Central memory CD8-positive, alpha-beta T cell (primary cell): ENCODE measurements at places on chromosomes 1 and 21.

DNA sequence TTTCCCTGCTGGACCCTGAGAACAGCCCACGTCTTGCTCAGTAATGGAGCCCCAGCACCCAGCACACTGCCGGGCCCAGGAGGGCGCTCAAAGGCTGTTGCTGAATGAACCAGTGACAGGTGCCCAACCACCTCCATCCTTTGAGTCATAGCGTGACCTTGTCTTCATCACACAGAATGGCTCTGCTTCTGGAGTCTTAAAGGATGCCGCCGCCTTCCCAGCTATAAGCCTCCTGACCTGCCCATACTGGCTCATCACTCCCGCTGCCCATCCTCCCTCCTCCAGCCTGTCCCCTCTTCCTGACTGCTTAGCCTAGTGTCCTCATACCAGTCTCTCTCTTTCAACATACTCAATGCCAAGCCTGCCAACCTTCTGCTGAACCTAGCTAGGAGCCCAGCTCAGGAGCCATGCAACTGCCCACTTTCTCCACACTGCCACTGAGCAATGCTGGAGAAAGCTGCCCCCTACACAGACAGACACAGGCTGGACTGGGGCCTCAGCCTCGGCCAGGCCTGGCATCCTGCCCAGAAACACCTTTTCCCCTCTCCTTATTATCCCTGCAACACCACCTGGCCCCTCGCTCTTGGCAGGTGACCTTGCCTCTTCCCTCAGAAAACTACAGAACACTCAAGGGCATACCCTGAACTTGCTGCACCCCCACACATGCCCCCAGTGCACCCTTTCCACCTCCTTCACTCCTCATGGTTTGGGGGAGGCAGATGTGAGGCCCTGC lies 14.1 kb downstream of the TTC39A start:
- no peak for DNase-seq

DNA sequence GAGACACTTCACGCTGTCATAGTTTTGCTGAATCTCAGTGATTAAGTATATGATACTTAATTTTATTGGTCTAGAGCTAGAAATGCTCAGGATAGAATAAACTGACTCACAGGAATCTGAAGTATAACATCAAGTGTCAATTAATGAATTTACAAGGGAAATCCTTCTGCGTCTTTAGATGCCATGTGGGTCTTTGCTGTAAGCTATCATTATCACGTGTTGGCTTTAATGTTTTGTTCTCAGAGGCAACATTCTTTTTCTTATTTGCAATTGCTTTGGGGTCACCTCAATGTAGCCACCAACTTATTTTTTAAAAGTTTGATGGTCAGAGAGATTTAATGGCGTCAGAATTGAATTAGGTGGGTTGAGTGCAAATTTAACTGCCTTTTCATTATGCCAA lies 680.1 kb upstream of the PTBP2 start:
- no peak for DNase-seq

DNA sequence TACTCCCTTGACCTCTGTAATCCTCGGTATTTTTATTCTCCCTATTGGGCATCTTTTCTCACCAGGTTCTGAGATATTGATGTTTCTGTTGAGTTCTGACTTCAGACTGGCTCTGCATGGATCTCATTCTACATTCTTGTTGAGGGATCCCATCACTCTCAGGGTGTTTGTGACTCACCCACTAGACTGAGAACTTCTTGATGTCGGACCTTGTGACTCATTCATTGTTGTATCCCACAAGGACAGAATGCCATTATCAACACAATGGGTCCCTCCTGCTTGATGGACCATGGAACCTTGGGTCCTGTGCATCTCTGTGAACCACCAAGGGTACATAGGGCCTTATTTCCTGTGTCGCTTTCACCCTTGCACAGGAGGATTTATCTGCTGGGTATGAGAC lies 174.1 kb downstream of the PBX1 start:
- no peak for DNase-seq

DNA sequence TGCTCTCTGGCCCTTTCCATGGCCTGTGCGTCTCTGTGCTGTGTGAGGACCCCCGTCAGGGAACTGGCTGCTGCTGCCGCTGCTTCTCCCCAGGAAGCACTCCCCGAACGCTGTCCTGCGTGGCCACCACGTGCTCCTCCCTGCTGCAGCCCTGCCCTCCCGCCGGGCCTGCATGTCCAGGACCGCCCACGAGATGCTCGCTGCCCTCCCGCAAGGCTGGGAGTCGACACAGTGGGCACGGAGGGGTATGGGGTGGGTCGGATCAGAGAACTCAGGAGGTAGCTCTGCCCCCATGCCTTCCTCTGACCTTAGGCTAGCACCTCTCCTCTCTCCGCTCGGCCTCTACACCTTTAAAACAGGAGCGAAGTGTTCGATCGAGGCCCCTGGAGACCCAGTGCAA lies 171.9 kb upstream of the AJAP1 start:
- DNase-seq = no peak

GRCh38 chr1:183339556-183340167 lies 78.5 kb downstream of the NMNAT2 start:
- no peak for DNase-seq

DNA sequence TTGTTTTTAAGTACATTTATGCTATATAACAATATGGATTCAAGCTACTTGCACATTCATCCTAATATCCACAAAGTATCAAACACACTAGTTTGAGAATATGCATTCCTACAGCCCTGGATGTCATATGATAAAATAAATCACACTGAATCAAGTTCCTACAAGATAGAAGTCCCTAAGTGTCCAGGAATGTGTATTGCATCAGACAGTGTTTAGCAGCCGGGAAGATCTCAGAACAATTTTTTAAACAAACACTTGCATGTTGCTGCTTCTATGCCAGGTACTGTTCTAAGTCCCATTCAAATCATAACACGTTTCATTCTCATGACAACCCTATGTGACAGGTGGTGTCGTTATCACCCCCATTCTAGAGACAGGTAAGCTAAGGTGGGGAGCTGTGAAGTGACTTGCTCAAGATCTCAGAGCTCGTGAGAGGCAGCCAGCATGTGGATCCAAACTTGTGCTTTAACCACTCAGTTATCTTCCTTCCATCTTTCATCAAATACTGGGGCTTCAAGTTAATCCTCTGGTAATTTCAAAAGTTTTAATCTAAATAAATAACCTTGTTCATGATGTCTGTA lies 68.3 kb upstream of the KIF26B start:
- no peak for DNase-seq

- DNase-seq = no peak
These were observed 607 bp downstream of the BTG3 start for GRCh38 chr21:17612023-17612564.

DNA sequence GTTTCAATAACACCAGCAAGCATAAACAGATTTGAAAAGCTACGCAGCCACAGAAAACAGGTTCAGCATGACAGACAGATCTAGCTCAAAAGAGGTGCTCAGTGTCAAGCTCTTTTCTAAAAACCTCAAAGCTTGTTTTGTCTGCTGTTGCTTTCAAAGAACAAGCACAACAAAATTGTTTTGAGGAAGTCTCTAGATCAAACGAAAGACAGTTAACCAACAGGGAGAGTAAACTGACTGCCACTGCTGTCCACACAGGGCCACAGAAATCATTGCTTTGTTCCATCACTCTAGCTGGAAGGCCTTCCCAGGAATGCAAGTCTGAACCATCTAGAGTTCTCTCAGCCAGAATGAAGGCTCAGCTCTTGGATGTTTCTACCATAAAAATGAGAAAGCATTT lies 12.8 kb downstream of the APP start:
- no peak for DNase-seq

GRCh38 chr1:74517599-74518051 lies 5.2 kb upstream of the LRRC53 start:
- DNase-seq = no peak

GRCh38 chr1:33374336-33375105 lies 53.6 kb upstream of the A3GALT2 start:
- no peak for DNase-seq

DNA sequence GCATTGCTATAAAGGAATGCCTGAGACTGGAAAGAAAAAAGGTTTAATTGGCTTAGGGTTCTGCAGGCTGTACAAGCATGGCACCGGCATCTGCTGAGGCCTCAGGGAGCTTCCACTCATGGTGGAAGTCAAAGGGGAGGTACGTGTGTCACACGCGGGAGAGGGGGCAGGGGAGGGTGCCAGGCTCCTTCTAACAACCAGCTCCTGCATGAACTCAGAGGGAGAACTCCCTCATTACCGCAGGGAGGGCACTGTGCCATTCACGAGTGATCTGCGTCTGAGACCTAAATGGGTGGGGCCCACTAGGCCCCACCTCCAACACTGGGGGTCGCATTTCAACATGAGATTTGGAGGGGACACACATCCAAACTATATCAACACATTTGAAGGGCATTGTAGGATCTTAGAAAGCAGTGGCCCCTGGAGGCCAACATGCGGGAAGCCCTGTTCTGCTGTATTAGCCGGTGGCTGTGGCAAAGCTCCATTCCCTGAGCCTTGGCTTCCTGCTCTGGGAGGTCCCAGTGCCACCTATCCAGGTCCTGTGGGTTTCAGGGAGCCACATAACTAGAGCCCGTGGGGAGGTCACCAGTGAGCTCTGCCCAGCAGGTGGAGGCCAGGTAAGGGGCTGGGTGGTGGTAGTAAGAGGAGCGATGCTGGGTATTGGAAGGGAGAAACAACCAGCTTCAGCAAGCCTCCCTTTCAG lies 10.0 kb downstream of the WNT3A start:
- no peak for DNase-seq

DNA sequence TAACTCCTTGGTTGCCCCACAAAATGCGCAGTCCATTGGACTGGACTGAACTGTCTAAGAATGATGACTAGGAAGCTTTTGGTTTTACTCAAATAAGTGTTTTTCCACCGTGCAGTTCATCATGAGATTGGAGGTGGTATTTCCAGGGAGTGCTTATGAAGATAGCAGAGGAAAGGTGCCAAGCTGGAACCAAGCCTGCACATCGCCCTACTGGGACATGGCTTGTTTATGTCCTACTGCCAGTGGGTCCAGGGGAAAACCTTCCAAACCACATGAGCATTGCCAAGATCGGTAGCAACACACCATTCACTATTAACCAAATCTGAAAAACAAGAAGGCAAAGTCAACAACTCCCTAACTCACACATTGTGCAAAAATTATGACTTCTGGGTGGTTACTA lies 54.7 kb upstream of the DSCAM start:
- DNase-seq = no peak

- no peak for DNase-seq
These were observed 39.5 kb downstream of the EPHB2 start for GRCh38 chr1:22749919-22750684.

- DNase-seq = no peak
These were observed 496.4 kb downstream of the SETD4 start for GRCh38 chr21:35563885-35564451.

GRCh38 chr1:216425577-216425976 lies 2.3 kb upstream of the USH2A start:
- DNase-seq = no peak

DNA sequence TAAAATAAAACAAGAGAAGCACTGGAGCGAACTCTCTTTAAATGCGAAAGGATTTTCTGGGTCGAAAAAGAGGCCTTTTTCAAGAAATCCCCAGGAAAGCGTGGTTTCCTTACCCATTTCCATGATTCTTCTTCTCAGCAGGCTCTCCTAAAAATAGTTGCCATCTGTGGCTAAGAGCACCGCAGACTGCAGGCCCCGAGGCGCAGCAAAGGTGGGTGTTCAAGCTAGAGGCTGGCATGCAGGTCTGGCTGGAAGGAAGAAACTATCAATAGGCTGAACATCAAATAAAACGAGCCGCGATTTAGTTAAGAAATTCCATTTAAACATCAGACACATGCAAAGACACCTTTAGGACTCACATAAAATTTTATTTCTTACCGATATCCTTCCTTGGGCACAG lies 135.1 kb downstream of the ADAMTS1 start:
- no peak for DNase-seq

- no peak for DNase-seq
These were observed 21.6 kb downstream of the MRPS6 start for GRCh38 chr21:34094949-34095348.

- no peak for DNase-seq
These were observed 5.7 kb downstream of the MARK1 start for GRCh38 chr1:220533504-220534109.

DNA sequence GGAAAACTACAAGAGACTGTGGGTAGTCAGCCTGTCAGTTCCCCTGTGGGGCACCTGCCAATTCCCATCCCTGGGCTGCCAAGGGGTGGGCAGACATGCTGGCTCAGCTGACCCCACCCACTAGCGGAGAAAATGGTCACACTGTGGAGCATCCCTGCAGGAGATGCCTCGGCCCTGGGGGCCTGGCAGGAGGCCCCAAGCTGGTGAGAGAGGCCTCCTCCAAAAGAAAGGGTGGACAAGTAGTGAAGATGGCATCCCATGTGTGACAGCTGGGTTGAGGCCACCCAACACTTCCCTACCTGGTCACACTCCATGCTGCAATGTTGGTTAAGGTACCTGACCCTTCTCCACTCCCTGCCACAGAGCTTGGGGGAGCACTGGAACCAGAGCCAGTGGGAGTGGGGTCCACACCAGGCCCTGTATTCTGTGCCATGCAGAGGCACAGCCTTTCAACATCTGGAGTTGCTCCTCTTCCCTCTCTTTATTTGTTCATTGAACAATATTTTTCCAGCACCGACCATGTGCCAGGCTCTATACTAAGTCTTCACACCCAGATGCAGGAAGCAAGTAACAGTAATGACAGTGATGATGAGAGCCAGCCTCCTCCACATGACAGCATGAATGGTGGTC lies 59.5 kb downstream of the KLHDC7A start:
- no peak for DNase-seq

DNA sequence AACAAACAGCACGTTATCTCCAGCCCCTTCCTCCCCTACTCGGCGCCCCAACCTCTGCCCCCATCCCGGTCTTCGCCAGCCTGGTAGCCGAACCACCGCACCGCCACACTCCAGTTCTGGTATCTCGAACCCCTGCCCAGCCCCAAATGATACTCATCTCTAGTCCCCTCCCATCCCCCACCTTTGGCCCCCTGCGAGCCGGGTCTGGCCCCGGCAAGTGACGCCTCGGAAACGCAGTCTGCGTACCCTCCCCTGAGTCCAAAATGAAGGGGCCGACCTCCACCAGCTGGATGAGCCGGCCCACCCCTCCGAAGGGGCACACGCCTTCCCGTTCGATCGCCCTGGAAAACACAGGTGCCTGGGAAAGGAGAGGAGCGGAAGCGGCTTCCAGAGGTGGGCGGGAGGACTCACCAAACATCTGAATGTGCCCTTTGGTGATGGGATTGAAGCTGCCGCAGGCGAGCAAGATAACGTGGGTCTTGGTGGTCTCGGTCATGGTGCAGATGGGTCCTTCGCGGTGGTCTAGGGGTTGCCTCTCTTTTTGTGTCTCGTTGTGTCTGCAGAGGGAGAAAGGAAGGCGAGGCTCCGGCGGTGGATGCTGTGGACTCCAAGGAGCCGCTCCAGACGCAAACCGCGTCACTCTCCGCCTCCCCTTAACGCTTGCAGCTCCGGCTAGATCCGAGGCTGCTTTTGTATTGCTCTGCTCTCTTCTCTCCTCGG lies at the start of gene NMNAT2:
Gene NMNAT2 (minus strand): TSS at position 609 of the 720 bp plus-strand sequence. CDS start 113 bp downstream, at position 496.
- no peak for DNase-seq

DNA sequence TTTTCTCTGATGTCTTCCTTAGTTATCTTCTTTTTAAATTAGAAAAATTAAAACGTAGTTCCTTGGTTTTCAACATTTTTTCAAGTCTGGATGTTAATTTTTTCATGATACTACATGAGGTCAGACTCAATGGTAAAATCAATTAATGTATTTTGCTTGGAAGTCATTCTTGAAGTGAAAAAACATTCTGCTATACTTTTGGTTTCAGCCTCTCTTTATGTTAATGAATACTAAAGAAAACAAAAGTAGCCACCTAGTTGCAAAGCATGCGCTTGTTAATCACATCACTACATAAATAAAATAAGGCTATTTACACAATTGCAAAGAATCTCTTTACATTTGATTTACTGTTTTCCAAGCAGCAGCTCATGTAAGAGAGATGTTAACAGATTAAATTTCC lies 170.4 kb downstream of the LIPI start:
- DNase-seq = no peak
